ENCODE measurements at places on chromosomes 7 and 10.

- DNase-seq, result no peak
Measured at GRCh38 chr7:247636-248035, 42.3 kb upstream of the FOXL3 start.

DNA sequence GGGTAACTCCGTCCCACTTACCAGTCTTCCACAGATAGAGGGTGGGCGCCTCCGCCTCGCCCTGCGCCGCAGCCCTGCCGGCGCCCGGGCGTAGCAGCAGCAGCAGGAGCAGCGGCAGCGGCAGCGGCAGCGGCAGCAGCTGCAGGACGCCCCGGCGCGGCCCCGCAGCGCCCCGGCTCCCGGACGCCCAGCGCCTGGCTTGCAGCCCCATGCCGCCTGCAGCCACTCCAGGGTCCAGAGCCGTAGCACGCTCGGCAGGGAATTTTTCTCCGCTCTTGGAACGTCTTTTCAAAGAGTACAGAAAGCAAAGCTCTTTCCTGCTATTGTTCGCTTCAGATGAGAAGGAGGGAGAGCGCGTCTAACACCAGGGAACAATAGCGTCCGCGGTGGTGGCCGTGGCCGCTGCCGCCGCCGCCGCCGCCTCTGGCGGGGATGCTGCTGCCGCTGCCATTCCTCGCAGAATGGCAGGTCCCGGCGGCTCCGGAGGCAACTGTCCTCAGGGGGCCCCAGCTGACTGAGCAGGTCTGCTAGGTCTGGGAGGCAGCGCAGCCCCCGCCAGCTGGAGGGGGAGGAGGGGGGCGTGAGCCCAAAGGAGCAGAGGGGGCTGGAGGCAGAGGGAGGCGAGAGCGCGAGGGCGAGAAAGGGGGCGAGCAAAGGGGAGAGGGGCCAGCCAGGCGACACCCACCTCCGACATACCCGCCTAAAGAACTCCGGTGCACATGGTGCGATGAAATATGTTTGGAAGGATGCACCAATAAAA, at the start of gene THSD7A:
Gene THSD7A, minus strand, starts transcription at position 463 of the 760 bp plus-strand sequence. Its CDS starts 252 bp downstream, at position 211.
- DNase-seq, result no peak

GRCh38 chr7:148060724-148061123, 529.8 kb upstream of the C7orf33 start:
- no peak for DNase-seq

GRCh38 chr7:33062023-33062781, at the start of gene NT5C3A:
TSS of gene NT5C3A (minus strand) at chr7:33062776. CDS start at chr7:33062705, 71 bp downstream.
- peak; percentile 3 for DNase-seq

GRCh38 chr7:128833148-128833945, 3.1 kb downstream of the FLNC start:
- DNase-seq, result no peak

- DNase-seq, result no peak
Measured at GRCh38 chr10:77501846-77502261, 135.8 kb downstream of the KCNMA1 start.

- DNase-seq, result no peak
Measured at GRCh38 chr10:78038791-78039547, 5.3 kb downstream of the RPS24 start.

GRCh38 chr7:38932509-38933168, 23.6 kb upstream of the VPS41 start:
- DNase-seq, result no peak

- no peak for DNase-seq
Measured at GRCh38 chr10:123203393-123204126, 49.4 kb downstream of the BUB3 start.

DNA sequence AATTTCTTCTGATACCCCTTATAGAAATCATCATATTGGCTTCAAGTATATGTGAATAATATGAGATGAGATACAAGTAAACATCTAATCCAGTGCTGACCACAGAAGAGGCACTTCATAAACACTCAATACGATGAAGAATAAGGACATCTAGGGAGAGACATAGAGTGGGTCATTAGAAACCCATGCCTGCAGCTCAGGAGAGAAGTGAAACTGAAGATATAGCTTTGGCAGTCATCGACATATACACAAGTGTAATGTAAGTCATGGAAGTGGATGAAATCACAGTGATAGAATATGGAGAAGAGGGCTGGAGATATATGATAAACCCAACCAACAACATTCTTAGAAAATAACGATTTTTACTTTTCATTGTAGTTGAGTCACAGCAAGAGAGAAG, 665.0 kb downstream of the PARD3 start:
- no peak for DNase-seq

DNA sequence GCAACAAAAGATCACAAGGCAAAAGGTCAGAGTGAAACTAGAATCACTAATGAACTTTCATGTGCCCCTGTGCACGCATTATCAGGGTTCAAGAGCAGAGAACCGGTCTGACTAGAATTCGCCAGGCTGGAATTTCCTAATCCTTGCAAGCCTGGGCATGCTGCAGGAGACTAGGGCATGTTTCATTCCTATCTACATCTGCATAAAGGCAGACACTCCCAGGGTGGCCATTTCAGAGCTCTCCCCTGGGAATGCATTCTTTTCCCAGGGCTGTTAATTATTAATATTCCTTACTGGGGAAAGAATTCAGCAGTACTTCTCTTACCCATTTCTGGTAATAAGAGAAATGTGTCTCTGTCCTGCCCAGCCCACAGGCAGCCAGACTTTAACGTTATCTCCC, 90.5 kb downstream of the CDC14C start:
- DNase-seq, result no peak

DNA sequence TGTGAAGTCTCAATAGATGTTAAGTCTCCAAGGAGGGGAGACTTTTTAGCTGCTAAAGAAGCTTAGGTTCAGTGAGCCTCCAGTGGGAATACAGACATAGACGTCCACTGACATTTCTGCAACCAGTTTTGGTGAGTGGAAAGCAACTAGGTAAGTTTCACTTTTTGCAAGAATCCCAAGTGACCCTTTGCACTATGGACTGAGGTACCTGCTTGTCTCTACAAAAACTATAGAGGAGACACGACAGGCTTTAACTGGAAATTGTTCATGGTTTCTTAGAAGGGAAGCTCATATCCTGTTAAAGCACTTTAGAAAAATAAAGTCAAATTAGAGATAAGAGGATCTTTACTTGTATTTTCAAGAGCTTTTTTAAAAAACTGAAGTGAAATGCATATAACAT, 38.6 kb downstream of the GBF1 start:
- no peak for DNase-seq

GRCh38 chr7:143975617-143976016, 21.0 kb downstream of the OR2F1 start:
- DNase-seq, result no peak

- no peak for DNase-seq
Measured at GRCh38 chr7:88146616-88147015, 73.2 kb downstream of the SRI start.

GRCh38 chr7:102425639-102426267, 7.6 kb upstream of the ORAI2 start:
- peak; percentile 80 for DNase-seq

GRCh38 chr10:21727452-21728168, 193.6 kb downstream of the MLLT10 start:
- DNase-seq, result no peak

GRCh38 chr7:95589031-95589430, 7.3 kb downstream of the PDK4 start:
- no peak for DNase-seq

GRCh38 chr7:77867537-77867865, 68.9 kb downstream of the PHTF2 start:
- no peak for DNase-seq

GRCh38 chr7:36361227-36361626, 28.4 kb upstream of the ANLN start:
- DNase-seq, result no peak

DNA sequence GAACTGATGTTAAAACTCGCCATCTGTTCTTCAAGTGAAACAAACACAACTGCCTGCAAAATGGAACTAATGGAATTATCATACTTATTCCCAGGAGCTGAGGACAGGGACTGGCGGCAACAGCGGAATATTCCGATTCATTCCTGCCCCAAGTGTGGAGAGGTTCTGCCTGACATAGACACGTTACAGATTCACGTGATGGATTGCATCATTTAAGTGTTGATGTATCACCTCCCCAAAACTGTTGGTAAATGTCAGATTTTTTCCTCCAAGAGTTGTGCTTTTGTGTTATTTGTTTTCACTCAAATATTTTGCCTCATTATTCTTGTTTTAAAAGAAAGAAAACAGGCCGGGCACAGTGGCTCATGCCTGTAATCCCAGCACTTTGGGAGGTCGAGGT, 24.7 kb upstream of the MCM10 start:
- no peak for DNase-seq

DNA sequence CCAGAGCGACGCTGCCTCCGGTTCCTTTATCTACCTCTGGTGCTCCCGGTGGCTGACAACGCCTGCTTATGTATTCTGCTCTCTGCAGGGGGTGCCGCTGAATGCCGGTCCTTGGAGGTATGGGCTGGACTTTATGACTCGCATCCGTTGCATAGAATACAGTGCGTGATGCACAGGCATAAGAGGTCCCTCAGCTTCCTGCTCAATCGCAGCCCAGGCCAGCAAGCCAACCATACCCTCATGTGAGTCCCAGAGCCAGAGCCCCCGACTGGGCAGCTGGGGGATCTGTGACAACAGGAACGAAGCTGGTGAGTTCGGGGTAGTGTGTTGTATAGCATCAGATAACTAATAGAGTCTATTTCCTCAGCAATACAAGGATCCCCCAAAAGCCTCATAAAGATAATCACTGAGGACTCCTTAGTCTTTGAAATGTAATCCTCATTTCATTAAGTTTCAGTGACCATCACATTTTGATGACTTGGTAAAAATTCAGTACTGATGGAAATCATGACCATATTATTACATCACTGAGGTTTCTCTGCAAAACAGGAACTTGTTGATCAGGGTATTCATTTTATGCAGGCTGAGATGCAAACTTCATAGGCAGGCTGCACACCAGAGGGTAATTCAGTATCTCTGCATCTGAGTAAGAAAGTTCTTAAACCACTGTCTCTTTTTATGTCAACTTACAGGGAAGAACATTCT, 607.8 kb downstream of the PTPRN2 start:
- DNase-seq, result no peak

- peak; percentile 4 for DNase-seq
Measured at GRCh38 chr7:116173051-116174028, 37.0 kb upstream of the TES start.

DNA sequence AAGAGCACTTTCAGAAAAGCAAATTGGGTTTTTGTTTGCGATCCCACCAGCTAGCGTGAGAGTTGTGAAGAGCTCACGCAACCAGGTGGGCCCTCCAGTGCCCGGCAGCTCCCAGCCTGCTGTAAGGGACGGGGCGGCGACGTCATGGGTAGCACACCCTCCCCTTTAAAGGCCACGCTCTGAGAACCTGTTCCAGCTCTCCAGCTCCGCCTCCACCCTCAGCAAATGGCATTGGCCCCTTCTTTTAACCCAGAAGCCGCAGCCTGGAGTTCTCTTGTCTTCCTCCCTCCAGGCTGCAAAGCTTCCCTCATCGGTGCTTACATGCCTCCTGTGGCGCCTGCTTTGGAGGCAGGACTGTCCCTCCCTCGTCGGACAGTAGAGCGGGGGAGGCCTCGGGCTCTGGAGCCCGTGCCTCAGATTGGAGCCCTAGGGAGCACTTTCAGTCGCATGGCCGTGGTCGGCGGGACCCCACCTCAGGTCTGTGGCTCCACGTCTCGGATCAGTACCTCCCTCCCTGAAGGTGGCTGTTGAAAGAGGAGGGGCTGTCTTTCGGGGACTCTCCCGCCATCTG, 32.9 kb downstream of the WIPI2 start:
- no peak for DNase-seq

DNA sequence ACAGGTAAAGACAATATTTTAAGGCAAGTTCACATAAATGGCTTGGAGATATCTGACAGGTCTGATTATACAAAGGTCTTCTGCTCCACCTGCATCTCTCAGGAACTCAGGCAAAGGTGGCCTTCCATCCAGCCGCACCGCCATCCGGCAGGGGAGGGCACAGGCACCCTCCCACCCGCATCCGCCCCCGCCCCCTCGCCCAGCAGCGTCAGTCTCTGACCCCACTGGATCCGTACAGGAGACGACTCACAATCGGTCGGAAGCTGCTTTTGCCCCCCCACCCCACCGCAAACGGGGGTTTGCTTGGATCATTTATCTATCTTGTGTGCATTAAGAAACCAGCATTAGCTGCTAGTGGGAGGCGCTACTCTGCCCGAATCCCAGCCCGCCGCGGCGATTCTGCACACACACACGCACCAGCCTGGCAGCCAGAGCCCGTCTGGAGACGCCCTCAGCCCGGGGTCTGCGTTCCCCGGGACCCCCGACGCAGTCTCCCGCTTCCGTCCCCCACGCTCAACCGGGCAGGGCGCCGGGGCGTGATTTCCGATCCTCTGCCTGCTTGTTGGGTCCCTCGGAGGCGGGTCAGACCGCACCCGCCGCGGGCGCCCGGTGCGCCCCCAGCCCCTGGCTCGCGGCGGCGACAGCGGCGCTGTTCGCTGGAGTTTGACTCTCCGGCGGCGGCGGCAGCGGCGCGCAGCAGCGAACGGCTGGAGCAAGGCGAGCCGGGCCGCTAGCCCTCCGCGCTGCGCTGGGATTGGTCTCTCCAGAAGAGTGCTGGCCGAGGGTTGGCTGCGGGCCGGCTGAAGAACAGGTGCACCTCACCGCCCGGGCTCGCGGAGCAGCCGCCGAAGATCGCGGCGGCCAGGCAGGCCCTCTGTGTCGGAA, 820 bp upstream of the NRG3 start:
- DNase-seq, result no peak

GRCh38 chr10:31972519-31973041, 43.9 kb upstream of the ARHGAP12 start:
- DNase-seq, result no peak

DNA sequence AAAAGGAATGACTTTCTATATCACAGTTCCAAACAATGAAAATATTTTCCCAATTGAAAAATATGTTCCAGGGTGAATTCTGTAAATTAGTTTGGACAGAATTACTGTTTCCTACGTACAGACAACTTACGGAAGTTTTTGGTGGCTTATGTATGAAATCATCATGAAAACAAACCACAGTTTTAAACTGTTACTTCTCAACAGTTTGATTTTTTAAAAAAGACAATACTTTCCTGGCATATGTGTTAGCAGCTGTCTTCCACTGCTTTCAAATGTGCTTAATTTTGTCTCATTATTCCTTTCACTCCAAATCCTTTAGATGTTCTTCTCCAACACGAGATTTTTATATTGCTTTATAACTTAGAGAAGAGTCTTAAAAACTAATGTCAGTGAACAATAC, 56.2 kb downstream of the SEMA3A start:
- no peak for DNase-seq

DNA sequence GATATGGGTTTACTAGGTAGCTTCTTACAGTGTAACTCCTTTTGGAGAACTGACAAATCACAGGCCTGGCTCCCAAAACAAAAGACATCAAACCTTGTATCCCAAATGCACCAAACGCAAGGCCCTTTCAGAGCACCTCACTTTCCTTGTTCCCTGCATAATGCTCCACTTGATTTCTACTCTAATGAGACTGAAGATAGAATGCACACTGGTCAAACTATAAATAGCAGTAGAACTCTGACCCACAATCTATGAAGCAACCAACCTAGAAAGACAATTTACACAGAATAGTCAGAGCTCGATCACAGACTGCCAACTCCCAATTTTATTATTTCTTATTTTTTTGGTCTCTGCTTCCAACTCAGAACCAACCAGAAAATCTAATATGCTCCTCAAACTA, 214.4 kb downstream of the CACNA2D1 start:
- no peak for DNase-seq

- DNase-seq, result no peak
Measured at GRCh38 chr10:36489611-36490228, 635.7 kb upstream of the ANKRD30A start.

All from CD8-positive, alpha-beta memory T cell (primary cell).